GM12878 (cell line): ENCODE measurements at places on chromosomes 2 and 18. TPM values are rescaled to one million over a fixed set of nuclear protein-coding genes. Genes with fewer than 3 reads are reported as not detected.

RAB6C gene
- not detected in 2 replicates for total RNA-seq

PROKR1 gene
- total RNA-seq: not detected in 2 replicates

CAPN14 gene
- total RNA-seq: 1.3 and 1.5 TPM in 2 replicates

DDX1 gene
- 75.1 and 80.7 TPM in 2 replicates for total RNA-seq

DNA sequence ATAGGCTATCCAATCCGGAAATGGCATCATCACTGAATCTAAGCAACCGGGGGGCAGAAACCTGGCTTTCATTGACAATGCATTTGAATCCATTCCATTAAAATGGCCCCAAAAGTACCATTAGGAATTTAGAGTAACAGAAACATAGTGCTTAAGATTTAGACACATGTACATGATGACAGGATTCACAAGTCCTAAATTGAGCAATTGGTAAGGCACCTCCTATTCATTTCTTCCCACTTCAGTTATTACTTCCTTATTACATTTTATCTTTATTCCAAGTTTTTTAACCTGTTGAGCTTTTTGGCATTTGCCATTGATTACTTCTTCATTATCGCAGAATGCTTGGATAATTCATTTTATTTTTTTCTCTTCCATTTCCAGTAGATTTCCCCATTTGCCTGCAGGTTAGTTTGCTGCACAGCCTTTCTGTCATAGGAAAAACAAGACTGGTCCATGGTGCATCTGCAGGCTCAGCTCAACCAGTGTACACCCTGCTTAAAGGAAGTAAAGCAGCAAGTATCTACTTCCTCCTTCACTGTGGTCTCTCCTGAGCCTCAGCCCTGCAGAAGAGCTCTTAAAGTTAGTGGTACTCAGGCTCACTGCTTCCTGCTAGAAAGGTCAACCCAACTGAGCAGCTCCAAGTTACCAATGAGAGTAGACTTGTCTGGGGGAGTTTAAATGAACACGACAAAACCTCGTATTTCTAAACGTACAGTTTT lies 89.2 kb downstream of the DOCK10 start:
- no peak for DNase-seq

- no peak for DNase-seq
Measured at GRCh38 chr2:129880971-129881370, 98.5 kb upstream of the RAB6C start.

- peak; percentile 73 for DNase-seq
Measured at GRCh38 chr18:74806700-74807416, 209.2 kb downstream of the ZNF407 start.

DNA sequence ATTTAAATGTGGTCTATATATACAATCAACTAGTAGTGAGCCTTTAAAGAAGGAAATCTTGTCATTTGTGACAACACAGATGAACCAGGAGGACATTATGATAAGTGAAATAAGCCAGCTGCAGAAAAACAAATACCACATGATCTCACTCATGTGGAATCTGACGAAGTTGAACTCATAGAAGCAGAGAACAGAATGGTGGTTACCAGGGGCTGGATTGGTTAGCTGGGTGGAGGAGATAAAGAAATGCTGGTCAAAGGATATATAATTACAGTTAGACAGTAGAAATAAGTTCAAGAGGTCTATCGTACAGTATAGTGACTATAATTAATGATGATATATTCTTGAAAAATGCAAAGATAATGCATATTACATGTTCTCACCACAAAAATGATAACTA lies 267.9 kb downstream of the FBXO15 start:
- no peak for DNase-seq

DNA sequence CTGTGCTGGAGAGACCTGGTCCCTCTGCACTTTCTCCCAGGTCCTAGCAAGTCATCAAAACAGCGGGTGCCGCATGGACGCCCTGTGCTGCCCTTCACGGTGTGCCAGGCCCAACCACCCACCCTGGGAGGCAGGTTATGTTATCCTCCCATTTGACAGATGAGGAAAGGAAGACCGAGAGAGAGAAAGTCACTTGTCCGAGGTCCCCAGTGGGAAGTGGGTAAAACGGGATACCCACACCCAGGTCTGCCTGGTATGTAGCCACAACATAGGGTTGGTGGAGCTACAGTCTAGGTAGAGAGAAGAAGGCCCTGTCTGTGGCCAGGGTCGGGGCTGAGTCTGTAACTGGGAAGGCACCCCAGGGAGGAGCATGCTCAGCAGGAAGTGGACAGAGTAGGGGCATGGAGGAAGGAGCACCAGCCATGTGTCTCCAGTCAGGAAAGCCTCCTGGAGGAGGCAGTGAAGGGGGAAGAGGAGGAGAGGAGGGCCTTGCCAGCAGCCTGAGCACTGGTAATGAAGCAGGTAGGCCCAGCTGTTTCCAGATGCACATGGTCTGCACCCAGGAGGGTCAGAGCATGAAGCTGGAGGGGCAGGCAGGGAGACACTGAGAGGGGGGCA lies 98.4 kb downstream of the ZFP36L2 start:
- no peak for DNase-seq

- no peak for DNase-seq
Measured at GRCh38 chr2:173436088-173436487, 81.4 kb downstream of the CDCA7 start.

DNA sequence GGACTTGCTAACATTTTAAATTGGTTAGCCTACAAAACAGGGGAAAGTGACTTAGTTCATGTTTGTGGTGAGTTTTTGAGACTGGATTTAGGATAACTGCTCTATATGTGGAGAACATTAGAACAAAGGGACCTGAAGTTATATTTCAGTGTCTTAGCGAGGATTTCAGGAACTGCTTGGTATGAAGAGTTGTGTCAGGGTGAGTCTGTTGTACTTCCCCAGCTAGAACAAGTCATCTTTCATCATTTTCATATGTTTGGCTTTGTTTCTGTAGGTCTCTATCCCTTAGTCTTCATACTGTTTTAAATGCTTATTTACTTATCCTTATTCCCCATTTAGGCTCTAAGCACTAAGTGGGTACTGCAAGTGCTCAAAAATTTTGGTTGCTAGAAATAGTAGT lies 41.9 kb downstream of the KCMF1 start:
- no peak for DNase-seq
